ENCODE measurements at places on chromosomes 1 and 21. TPM values are rescaled to one million over a fixed set of nuclear protein-coding genes. Genes with fewer than 3 reads are reported as not detected.

Gene EFNA3
- 3.6 TPM for total RNA-seq

Gene TBX19
- 0.98 TPM for total RNA-seq

Gene OR10J1
- not detected for total RNA-seq

Gene PRAMEF1
- not detected for total RNA-seq

Gene HP1BP3
- 244 TPM for total RNA-seq

Gene DENND2C
- total RNA-seq: 1.3 TPM

Gene LDLRAD2
- not detected for total RNA-seq

Gene LEPR
- total RNA-seq: 37.2 TPM

Gene ZP4
- not detected for total RNA-seq

Gene APCS
- not detected for total RNA-seq

Gene GNG12
- 285 TPM for total RNA-seq

Gene GLIS1
- total RNA-seq: not detected

Gene HHAT
- total RNA-seq: 2.9 TPM

Gene AQP10
- not detected for total RNA-seq

Gene GPX7
- 20.8 TPM for total RNA-seq

Gene RAB4A
- total RNA-seq: 15.5 TPM

Gene HENMT1
- total RNA-seq: 1.1 TPM

Gene OVAAL
- total RNA-seq: not detected

Gene KRTAP21-2
- not detected for total RNA-seq

Gene ALPL
- 0.33 TPM for total RNA-seq

Gene NUF2
- 23.5 TPM for total RNA-seq

Gene HFM1
- 0.86 TPM for total RNA-seq

Gene TAS1R1
- total RNA-seq: not detected

Gene OR2T11
- total RNA-seq: not detected

Gene LEFTY1
- not detected for total RNA-seq

Gene NUP210L
- under 0.01 TPM for total RNA-seq

Gene REN
- total RNA-seq: 0.33 TPM

Gene SPATA21
- total RNA-seq: not detected

Data from vein endothelial cell (primary cell).